ENCODE measurements at places on chromosomes 1 and 21.

DNA sequence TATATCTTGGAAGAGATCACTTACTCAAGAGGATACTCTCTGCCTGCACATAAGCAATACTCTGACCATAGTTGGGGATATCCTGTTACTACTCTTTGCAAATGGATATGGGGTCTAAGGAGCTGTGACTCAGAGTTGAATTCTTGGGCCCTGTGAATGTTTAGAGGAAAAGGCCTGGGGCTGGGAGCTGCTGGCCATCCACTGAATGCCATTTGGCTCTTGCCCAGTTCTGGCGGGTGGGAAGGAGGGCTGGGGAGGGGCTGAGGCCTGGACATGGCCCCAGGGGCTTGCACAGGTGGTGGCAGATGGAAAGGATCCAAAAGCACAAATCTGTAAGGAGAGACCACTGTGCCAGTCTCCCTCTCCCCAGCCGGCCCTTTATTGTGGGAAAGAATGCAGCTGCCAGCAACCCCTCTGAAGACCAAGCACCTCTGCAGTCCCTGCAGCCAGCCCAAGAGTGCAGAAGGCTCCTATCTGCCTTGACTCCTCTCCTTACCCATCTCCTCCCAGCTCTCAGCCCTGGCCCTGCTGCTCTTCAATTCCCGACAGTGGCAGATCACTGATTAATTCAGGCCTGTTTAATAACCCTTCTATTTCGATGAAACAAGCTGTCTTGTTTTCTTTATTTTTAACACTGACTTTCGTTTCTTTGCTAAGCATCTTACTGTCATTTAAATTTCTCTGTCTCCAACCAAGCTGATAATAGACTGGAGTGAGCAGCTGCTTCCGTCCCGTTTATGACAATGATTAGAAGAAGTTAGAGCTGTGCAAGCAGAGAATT is 12.1 kb downstream of the PLXNA2 start:
- DNase-seq = no peak

DNA sequence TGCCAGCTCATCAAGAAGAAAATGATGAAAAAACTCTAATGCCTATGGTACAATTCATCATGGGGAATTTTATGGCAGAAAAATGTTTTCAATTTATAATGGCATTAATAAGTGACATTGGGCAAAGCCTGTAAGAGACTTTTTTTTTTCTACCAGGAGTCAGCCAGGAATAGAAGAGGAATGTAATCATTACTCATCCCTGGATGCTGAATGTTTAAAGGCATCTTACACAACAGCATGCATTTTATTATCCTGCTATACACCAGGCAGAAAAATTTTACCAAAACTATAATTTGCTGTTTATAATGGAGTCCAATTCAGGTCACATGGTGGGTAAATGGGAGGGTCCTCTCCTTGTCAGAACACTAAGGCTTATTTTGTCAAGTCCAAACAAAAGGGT is 189.9 kb upstream of the BEND5 start:
- no peak for DNase-seq

DNA sequence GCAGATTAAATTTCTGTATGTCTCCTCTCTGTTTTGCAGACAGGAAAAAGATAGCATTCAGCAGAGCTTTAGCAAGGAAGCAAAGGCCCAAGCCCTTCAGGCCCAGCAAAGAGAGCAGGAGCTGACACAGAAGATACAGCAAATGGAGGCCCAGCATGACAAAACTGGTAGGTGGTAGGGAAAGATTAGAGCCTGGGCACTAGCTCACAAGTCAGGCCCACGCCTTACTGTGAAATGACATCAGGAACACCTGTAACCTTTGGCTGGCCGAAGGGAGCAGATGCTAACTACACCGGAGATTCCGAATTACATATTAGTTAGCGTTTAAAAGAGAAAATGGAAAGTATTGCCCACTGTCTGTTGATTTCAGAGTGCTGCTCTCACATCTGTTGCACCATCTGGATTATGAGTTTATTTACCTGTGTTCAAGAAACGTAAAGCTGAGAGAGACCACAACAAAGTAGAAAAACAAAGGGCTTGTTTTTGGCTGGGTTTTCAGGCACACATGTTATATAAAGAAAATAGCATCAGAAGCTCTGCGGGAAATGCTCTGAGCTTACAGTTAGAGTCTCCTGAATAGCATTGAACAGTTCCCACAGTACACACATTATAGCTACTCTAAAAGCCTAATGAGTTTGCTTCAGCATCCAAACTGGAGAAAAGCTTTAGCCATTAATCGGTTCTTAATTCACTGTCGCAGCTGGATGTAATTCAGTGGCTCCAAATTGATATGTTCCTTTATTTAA is 160.0 kb downstream of the SDCCAG8 start:
- no peak for DNase-seq

GRCh38 chr21:23740463-23740862 is 1866.8 kb downstream of the MRPL39 start:
- no peak for DNase-seq

GRCh38 chr1:53614231-53615021 is 124.5 kb downstream of the GLIS1 start:
- DNase-seq = no peak

DNA sequence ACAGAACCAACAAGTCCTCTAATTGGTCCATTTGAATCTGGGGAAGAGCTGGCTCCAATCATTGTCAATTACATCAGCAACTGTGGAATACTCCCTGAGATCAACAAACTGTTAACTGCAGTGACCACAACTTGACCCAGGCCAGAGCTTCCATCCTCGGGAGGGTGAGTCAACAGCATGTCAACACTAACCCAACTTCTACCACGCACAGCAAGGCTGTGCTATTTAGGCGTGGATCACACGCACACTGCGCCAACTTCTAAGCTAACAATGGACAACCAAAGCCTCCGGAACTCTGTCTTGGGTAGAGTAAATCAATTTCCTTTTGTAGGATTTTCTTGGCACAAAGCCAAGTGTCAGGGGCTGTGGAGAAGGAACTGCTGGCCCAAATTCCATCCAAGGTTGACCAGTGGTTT is 30.4 kb downstream of the APP start:
- no peak for DNase-seq

- DNase-seq = no peak
Measured at GRCh38 chr1:44371206-44371605, 16.1 kb upstream of the ERI3 start.

GRCh38 chr1:199612976-199613774 is 414.3 kb upstream of the NR5A2 start:
- no peak for DNase-seq

DNA sequence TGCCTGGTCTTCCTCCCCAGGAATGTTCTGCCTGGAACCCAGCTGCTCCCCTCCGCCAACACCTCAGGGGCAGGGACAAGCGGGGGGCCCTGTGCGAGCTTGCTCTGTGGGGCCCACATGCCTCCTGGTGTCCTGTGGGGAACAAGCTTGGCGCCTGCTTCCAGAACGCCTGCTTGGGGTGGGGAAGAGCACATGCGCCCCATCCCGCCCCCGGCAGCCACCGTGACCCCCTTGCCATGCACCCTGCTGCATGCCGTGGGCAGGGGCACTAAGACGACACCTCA is 57.4 kb downstream of the MEGF6 start:
- no peak for DNase-seq

GRCh38 chr1:79204779-79205479 is 198.4 kb upstream of the ADGRL4 start:
- DNase-seq = no peak

DNA sequence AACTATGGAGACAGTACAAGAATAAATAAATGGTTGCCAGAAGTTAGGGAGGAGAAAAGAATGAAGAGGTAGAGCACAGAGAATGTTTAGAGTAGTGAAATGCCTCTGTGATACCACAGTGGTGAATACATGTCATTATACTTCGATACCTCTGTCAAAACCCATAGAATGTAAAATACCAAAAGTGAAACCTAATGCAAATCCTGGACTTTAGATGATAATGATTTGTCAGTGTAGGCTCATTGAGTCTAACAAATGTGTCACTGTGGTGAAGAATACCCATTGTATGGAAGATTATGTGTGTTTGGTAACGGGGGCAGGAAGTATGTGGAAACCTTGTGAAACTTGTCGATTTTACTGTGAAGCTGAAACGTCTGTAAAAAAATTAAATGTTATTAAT is 1106.5 kb upstream of the TMPRSS15 start:
- no peak for DNase-seq

DNA sequence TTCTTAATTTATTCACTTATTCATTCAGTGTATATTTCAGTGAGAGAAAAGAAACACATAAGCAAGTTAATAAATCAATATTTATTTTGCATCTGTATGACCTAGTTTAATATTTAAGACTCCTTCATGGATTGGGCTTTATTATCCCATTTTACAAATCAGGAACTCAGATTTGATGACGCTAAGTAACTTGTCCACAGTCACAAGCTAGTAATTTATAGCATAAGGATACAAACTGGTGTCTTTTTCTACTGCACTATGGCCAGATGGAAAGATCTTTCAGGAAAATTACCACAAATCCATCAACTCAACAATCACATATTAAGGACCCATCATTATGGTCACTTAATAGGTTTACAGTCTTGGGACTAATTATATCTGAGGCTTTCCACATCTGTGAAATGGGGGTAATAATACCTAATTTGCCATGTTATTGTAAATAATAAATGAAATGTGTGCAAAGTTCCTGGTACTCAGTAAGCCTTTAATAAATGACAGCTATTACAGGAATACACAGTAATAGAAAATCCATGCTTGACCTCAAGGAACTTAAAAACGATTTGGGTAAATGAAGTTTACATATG is 13.3 kb downstream of the CDKN2C start:
- DNase-seq = no peak

- DNase-seq = no peak
Measured at GRCh38 chr1:54017979-54018378, at the start of gene LDLRAD1. Gene LDLRAD1 (minus strand): TSS chr1:54018186. CDS start chr1:54018112, 74 bp downstream.

DNA sequence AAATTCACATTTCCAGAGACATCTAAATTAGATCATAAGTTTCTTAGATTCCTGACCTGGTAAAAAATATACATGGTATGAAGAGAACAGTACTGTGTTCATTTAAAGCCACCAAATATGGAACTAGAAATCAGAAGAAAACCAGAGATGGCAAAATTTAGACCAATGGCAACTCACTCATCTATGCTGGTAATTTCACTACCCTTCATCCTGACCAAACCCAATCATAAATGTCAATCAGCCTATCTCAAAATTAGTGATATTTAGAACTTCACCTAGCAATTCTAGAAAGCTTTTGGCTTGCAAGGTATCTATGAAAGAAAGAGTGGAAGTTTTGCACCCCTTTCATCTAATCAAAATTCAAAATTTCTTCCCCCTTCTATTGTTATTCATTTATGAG is 107.7 kb downstream of the NIBAN1 start:
- DNase-seq = no peak

GRCh38 chr1:58768971-58769808 is 14.7 kb downstream of the JUN start:
- no peak for DNase-seq

DNA sequence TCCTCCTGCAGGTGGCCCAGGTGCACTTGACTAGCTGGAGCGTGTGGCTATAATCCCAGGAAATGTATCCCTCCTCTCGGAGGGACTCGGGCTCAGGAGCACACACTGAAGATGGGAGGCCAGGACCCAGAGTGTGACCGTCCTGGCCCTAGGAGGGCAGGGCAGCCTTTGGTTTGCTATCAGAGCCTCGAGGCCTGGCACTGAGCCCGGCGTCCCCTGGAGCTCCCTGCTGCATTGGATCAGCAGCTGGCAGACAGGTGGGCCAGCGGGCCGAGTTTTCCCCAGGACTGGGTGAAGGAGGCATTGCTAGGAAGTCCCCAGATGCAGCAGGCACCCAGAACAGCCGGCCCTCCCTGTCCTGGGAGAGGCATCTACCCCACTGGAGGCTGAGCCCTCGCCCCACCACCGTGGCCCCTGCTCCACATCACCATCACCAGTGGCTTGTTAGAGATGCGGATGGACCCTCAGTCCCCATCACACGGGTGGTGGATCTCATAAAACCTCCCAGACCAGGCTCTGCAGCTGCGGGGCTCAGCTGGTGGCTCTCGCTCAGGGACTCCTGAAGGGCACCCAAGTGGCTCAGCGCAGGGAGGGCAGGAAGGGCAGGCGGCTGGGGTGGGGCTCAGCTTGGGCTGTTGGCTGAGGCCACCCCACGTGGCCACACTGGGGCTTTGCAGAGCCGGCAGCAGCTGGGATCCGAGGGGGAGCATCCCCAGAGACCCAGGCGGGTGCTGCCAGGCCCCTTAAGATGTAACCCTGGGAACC is 32.7 kb upstream of the POFUT2 start:
- no peak for DNase-seq

- no peak for DNase-seq
Measured at GRCh38 chr1:201384406-201384782, 6.9 kb upstream of the TNNT2 start.

DNA sequence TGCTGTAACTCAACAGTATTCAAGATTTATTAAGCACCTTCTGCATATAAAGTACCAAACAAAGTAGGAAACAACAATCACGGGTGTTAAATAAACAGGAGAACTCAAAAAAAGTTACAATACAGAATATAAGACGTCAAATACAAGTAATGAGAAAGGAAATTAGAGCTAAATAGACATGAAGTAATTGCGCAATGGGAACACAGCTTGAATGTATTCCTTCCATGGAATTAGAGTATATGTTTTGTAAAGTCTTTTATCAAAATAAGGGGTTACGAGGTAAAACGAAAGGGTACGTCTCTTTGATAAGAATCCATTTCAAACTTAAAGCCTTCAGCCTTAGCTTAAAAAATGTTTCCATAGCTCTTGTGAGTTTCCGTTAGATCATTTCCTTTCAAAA is 109.1 kb downstream of the SPATA6 start:
- no peak for DNase-seq

- no peak for DNase-seq
Measured at GRCh38 chr1:49465486-49466185, 558.1 kb downstream of the AGBL4 start.

DNA sequence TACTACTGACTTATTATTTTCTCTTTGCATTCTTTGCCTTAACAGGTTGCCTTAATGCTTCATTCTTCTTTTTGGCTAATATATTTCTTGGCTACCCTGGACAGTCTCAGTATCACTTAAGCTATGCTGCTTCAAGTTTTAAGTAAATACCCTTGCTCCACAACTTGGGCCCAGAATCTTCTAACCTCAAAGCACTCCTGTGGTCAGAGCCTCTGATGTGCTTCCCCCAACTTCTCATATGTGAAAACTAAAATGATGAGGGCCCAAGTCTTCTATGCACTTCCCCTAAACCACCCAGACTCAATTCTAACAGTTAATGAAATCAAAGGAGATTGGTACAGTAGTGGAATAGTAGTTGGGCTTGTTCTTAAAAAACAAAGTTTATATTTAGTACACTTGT is 314.1 kb downstream of the PLPP3 start:
- no peak for DNase-seq

GRCh38 chr1:214318956-214319736 is 38.2 kb downstream of the SMYD2 start:
- no peak for DNase-seq

DNA sequence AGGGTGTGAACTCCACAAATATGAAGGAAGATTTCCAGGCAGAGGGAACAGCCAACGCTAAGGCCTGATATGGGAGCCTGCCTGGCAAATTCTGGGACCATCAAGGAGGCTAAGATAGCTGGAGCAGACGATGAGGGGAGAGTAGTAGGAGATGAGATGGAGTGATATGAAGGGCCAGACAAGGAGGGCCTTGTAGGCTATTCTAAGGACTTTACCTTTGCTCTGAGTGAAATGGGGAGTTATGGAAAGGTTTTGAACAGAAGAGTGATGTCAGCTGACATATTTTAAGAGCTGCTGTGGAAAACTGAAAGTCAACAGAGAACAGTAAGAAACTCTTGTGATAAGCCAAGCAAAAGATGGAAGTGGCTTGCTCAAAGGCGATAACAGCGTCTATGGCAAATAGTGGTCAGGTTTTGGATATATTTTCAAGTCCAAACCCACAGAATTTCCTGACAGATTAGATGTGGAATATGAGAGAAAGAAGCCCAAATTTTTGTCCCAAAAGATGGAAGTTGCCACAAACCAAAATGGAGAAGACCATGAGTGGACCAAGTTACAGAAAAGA is 2.1 kb upstream of the TP53BP2 start:
- DNase-seq = no peak

All from NCI-H187 treated with DMSO at 0.1 percent for 48 hours (cell line).